ENCODE measurements at places on chromosomes 5 and 9.

DNA sequence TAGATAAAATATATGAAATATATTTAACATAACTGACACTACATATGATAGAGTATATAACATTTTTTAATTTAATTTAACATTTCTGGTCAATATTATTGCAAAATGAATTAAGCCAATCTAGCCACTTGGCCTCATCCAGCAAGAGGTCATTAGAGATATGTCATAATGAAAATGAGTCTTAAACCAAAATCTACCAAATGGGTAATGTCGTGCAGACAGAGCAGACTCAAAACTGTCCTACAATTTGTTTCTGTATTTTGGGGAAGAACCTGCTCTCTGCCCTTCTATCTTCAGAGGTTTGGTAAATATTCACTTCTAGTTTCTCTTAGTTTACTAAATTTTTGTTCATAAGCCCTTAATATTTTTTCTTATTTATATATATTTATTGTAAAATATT, 61.4 kb downstream of the ARHGEF28 start:
- no peak for DNase-seq

DNA sequence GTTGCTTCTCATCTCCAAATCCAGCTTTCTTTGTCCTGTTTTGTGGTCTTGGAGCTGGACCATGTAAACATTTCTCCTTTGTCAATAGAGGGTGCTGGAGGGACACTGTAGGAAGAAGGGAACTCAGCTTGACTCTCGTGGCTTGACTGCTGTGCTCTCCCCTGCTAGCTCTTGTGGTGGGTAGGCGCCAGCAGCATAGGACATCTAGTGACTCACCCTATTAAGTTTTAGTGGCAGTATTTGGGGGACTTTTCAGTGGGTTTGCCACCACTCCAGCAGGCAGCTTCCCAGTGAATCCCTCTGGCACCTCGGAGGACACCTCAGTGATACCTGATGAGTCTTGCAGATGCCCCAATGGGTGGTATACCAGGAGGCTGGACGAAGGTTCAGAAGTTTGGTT, 97.8 kb downstream of the TSSK1B start:
- no peak for DNase-seq

DNA sequence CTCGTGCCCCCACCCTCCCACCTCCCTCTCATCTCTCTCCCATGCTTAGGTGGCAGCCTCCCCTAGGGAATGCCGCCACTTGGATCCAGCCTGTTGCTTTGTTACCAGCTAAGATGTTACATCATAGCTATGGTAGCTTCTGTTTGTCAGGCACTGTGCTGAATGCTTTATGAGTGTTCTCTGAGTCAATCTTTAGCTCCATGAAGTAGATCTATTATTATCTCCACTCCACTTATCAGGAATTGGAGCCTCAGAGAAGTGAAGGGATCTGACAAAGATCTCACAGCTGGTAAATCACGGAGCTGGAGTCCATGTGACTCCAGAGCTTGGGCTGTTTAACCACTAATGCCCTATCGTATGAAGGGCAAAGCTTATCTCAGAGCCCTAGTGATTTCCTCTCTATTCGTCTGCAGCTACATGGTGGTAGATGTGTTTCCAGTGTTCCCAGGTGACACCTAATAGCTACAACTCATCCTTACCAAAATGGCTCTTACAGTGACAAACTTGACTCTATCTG, 54.1 kb downstream of the GARNL3 start:
- no peak for DNase-seq

GRCh38 chr5:159343295-159344094, 13.2 kb upstream of the IL12B start:
- no peak for DNase-seq

- DNase-seq = peak; percentile 33
Observed at GRCh38 chr5:172839669-172840431, 5.8 kb downstream of the ERGIC1 start.

DNA sequence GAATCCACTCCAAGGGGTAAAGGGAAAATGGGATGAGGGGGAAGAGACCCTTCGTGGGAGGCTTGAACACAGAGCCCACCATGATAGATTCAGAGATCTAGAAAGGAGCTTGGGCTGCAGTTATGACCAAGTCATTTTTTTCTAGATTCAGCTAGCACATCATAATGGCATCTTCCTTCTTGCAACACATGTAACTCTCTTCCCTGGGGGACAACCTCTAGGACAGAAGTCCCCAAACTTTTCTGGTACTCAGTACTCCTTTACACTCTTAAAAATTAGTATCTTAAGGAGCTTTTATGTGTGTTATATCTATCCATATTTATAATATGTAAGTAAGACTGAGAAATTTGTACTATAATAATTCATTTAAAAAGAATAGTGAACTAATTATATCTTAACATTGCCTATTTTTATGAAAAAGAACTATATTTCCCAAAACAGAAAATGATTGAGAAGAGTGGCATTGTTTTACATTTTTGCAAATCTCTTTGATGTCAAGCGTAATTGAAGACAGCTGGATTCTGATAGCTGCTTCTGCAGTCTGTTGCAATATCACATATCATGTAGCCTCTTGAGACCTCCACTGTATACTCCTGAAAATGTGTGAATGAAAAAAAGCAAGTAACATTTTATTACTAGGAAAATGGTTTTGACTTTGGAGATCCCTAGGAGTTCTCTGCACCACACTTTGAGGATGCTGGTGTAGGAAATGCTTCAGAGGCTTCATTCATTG, 875 bp downstream of the ACO1 start:
- DNase-seq = no peak

- peak; percentile 24 for DNase-seq
Observed at GRCh38 chr9:72856972-72857623, 95.8 kb downstream of the ALDH1A1 start.

DNA sequence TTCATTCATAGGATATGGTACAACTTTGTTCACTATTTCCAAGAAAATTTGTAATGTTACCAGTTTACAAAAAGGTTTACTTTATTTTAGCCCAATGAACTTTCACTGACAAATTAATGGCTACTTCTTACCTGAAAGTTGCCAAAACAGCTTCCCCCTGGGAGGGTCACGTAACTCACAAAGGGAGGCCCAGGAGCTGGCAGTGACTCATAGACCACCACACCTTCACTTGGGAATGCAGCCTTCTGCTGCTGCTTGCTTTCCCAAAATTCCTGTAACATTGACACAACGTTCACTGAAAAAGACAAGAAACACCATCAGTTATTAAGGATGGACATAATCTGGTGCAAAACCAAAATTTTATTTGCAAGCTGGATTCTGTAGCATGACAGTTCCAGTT, 18.1 kb downstream of the LIX1 start:
- DNase-seq = no peak

DNA sequence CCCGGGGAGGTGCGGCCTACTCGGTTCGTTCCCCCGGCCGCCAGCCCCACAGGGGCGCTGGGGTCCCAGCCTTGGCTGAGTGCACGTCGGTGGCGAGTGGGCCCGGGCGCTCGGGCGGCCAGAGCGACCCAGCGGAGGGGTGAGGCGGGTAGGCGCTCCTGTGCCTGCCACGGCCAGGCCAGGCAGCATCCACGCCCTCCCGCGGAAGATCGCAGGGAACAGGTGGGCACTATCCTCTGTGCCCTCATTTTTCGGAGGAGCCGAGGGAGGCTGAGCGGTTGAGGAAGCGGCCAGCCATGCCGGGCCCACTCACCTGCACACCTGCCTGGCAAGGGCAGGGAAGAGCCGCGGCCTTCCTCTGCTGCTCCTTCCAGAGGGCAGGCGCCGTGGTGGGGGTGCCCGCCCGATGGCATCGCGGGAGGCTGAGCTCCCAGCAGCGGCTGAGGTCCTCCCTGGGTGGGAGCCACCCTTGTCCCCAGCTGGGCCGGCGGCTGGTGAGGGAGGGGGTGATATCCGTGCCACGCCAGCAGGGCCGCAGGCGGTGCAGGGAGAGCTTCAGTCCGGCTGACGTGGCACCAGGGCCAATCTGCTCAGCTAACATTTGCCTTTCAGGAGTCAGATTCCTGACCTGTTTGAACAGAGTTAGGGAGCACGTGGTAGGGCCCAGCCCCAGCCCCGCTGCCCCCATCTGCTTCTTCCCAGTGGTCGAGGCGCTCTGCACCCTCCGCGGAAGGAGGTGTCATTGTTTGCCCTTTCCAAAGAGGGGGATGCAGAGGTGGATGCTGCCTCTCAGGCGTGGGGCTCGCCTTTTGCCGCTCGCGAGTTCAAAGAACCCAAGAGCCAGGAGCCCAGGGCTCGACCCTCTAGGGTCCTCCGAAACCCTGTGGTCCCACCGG, 1.6 kb upstream of the SEC16A start:
- no peak for DNase-seq

All from NCI-H1694 treated with DMSO at 0.1 percent for 48 hours (cell line).